NCI-H2029 (cell line): ENCODE measurements at places on chromosomes 3 and 15.

DNA sequence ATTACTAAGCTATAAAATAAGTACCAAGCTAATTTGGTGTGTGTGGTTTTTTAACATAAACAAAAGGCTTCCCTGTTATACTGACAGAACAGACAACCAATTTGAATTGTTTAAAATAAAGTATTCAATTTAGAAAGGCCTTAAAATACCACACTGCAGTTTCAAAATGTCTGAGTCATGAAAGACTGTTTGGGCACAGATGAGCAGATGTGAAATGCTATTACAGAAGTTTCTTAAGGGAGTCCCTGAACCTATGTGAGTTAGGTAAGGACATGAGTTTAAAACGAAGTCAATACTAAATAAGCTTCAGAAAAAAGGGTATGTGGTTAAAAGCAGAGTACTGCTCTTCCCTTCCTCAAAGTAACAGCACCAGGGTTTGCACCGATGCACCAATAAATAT lies 69.7 kb upstream of the SETMAR start:
- DNase-seq = no peak

GRCh38 chr15:66947471-66947870 lies 117.9 kb upstream of the SMAD3 start:
- DNase-seq = no peak

DNA sequence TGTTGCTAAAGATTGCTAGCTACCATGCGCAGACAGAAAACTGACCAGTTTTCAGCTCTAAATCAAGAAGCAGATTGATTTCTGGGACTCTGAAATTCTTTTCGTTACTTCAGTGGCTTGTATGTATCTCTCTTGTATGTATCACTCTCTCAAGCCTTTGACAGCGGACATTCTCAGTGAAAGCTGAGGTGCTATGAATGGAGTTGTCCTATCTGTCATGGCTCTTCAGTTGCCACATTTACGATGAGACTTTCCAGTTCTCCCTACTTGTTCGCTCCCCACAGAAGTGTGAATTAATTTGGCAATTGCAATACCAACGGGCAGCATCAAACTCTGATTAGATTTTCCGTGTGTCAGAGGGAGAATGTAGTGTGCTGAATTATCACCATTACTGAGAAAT lies 432.4 kb downstream of the GRM7 start:
- no peak for DNase-seq

- DNase-seq = no peak
Measured at GRCh38 chr15:57332326-57332725, 44.0 kb upstream of the CGNL1 start.

DNA sequence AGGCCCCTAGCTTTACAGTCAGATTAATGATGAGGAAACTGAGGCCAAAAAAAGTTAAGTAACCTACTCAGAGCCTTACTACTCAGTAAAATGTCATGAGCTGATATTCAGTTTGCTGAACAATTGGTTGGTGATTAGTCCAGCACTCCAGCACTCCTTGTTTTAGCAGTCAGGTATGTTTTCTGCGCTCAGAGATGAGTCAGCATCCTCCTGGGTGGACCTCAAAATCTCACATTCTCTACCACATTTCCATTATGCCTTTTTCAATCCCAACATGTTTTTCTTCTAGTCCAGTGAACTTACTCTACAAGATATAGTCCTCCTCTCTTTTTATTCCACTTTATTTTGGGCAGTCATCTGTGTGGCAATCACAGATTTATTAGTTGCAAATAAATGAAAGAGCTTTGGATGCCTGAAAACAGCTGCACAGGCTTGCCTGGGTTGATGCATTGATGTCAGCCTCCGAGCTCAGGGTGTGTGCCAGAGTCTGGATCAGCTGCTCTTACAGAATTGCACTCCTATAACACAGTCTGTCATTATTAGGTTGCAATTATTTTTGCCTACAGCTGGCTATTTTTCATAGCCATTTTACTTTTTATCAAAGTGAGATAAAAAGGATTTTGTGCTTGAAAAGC lies 133.2 kb downstream of the ARPP21 start:
- DNase-seq = no peak

DNA sequence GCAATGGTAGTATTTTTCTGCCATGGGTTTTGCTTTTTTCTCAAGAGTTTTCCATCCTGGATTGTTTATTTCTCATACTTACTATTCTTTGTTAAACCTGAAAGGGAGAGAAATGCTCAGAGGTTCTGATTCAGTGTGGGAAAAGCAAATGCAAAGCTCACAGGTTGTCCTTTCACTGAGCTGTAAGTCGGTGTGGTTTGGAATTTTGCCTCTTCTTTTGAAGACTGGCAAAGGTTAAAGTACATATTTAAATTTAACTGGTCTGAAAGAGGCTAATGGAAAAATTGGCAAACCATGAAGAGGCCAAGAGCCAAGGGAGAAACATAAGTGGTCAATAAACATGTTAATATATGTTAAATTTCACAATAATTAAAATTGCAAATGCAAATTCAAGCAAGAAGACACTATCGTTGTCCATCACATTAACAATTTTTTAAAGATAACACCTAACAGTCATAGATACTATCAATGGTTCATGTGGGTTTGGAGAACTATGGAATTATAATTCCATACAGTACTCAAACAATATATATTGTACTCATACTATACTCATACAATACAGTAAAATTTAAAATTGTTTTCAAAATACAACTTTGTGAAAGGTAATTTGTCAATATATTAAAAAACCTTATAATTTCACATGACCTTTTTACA lies 246.8 kb upstream of the STT3B start:
- no peak for DNase-seq
